ENCODE measurements at places on chromosomes 3 and 15.
A peak's percentile ranks its signal among the peaks of the same experiment; 100 is the strongest.

- no peak for DNase-seq
Measured at GRCh38 chr3:43031889-43032545, 52.9 kb downstream of the GASK1A start.

DNA sequence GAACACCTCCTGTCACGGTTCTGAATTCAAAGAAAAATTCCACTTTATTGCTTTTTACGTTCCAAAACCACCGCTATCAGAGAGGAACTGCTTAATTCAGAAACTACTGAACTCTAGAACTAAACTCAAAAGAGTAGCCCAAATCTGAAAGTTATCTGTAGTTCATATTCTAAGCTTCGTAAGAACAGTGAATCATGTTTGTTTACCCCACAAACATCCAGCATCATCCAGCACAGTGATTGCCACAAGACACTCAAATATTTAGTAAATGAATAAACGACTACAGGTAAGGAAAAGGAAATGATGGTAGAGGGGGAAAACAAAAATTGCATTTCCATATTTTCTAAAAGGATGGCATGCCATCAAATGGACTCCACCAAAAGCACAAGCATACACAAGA is 32.3 kb downstream of the VPS13C start:
- DNase-seq = no peak

DNA sequence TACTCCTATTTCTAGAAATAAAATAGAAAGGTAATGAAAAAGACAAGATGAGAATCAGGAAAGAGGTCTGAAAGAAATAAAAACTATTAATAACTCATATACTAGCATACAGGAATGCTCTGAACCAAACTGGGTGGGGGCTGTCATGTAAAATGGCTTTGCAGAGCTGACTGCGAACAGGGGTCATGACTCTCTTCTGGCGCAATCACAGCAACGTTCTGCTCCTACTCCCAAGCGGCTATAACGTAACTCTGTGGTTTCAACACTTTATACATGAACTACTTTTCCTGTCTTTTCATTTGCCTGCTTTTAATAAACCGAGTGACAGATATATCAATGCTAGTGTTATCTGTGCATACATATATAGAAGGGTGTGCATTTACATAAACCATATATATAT is 116.7 kb downstream of the DLG1 start:
- no peak for DNase-seq

- DNase-seq = no peak
Measured at GRCh38 chr3:126373682-126374601, 16.7 kb upstream of the KLF15 start.

DNA sequence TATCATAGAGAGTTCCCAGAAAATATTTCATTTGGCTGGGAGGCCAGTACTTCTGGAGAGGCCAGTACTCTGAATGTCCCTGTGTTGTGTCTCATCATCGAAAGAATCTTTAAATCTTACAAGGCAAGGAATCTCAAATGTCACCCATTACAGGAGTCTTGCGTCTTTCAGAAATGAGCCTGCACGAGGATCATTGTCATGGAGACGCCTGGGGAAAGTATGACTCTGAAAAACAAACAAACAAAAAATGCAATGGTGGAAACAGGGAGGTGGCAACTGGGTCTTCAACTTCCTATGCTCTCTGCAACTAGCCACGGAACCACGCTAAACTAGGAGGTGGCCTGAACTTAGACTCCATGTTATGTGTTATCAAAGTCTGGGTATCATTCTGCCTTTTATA is 804.6 kb downstream of the EPHA3 start:
- no peak for DNase-seq

- DNase-seq = peak; percentile 60
Measured at GRCh38 chr3:18134386-18135059, 290.6 kb downstream of the SATB1 start.

Data from foreskin keratinocyte (primary cell).